ENCODE measurements at places on chromosomes 11 and 22. TPM values are rescaled to one million over a fixed set of nuclear protein-coding genes. Genes with fewer than 3 reads are reported as not detected.

GRCh38 chr11:131866535-131867400 lies 496.4 kb downstream of the NTM start:
- no peak for DNase-seq

- peak; percentile 17 for DNase-seq
These were observed 68.7 kb upstream of the NECTIN1 start for GRCh38 chr11:119797736-119798135.

DNA sequence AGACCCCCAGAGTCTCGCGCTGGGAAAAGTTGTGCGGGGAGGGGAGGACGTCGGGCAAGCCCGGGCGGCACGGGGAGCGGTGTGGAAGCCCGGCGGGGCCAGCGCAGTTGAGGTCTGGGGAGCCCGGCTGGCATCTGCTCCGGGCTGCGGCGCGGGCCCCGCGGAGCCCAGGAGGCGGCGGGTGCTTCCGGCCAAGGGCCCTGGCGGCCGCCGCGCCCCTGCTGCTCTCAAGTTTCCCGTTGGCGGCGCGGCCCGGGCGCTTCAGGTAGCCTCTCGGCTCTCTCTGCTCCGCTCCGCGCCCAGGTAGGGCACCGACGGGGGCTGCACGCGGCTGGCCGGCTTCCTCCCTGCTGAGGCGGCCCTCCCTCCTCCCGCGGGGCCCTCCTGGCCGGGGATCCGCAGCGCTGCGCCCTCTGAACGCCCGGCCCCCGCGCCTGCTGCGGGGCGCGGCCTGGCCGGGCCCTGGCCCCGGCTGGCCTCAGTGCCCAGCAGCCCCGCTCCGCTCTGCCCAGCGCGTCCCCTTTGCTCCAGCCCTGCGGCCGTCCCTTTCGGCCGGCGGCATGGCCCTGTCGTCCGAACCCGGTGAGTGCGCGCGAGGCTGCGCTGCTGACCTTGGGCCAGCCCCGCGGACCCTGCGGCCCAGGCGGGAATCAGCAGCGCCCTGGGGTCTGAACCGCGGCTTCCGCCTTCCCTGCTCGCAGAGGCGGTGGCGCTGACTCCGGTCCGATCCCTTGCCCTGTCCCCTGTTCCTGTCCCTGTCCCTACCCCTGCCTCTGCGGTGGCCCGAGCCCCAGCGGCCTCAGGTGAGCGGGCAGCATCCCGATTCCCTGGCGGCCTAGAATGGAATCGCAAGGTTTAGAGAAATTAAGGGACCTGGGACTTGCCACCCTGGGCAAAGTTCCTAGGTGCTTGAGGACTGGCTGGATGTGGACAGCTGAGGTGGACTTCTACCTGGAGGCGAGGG lies 4.3 kb upstream of the AMPD3 start:
- DNase-seq, result no peak

GRCh38 chr11:971731-972365 lies 46.2 kb downstream of the AP2A2 start:
- no peak for DNase-seq

DNA sequence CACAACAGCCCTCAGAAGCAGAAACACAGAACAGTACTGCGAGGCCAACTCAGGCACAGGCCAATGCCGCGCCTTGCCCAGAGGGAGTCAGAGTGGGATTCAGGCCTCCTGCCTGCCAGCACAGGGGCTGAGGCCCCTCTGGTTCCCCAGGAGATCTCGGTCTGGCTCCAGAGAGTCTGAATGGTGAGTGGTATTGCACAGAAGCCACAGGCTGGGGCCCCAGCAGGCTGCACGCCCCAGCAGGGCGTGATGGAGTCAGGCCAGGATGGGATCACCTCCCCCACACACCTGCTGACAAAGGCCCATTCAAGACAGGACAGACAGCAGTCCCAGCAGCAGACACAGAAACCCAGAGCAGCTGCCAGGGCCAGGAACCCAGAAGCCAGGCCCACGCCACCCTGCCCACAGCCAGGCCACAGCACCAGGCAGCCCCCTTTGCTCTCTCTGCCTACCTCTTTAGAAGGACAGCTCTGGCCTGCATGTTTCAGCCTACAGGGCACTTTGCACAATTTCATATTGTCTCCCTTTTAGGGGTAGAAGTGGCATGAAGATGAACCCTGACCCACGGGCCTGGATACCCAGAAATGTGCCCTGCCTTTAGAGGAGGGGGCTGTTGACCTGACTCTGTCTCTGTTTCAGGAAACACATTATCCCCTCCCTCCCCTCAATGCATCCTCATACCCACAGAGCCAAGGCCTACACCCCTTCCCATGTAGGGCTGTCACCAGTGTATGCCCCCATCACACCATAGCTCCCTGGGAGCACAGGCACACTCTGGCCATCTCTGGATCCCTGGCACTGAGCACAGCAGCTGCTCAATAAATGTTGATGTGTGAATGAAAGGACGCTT lies 6.1 kb downstream of the FXYD6 start:
- DNase-seq, result peak; percentile 76

GRCh38 chr11:127632546-127632945 lies 632.0 kb upstream of the KIRREL3 start:
- DNase-seq, result no peak

DNA sequence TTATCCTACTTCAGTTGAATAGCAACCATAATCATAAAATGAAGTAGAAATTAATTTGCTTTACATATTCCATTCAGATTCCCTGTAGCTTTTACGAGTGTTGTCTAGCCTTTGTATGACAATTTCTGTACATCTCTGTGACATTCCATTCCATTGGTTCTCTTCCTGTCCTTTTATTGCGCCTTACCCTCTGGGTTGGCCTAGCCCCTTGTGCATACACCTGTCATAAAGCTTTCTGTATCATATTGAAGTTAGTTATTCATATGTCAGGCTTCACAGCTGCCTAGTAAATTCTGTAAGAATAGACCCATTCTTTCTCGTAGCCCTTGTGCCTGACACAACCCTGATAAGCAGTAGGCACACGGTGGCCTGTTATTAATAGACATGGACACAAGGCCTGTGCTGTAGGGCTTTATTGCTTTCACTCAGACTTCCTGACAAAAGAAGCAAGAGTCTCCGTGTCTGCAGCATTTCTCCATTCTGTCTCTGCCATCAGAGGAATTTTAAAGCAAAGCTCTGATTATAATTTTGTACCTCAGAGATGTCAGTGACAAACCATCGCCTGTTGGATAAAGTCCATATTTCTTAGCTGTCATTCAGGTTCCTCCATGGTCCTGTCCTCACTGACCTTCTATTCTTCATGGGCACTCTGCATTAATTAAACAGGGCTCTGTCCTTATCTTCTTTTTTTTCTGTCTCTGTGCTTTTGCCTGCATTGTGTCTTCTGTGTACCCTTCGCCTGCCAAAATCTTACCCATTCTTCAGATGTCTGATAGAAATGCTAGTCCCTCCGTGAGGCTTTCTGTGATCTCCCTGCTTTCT lies 49.4 kb downstream of the BID start:
- no peak for DNase-seq

GRCh38 chr11:119320776-119321524 lies 4.0 kb upstream of the MCAM start:
- peak; percentile 90 for DNase-seq

GRCh38 chr11:62961017-62961570 lies 23.7 kb downstream of the SLC22A6 start:
- no peak for DNase-seq

- DNase-seq, result no peak
These were observed 68.6 kb downstream of the PHF21B start for GRCh38 chr22:44941207-44941606.

GRCh38 chr11:62909107-62909894 lies 11.9 kb downstream of the CHRM1 start:
- peak; percentile 87 for DNase-seq

- no peak for DNase-seq
These were observed 162.5 kb downstream of the CEP164 start for GRCh38 chr11:117489999-117490679.

GRCh38 chr22:36796552-36797175 lies 20.2 kb downstream of the PVALB start:
- no peak for DNase-seq

- DNase-seq, result no peak
These were observed 6.4 kb downstream of the PRAME start for GRCh38 chr22:22552630-22553029.

DNA sequence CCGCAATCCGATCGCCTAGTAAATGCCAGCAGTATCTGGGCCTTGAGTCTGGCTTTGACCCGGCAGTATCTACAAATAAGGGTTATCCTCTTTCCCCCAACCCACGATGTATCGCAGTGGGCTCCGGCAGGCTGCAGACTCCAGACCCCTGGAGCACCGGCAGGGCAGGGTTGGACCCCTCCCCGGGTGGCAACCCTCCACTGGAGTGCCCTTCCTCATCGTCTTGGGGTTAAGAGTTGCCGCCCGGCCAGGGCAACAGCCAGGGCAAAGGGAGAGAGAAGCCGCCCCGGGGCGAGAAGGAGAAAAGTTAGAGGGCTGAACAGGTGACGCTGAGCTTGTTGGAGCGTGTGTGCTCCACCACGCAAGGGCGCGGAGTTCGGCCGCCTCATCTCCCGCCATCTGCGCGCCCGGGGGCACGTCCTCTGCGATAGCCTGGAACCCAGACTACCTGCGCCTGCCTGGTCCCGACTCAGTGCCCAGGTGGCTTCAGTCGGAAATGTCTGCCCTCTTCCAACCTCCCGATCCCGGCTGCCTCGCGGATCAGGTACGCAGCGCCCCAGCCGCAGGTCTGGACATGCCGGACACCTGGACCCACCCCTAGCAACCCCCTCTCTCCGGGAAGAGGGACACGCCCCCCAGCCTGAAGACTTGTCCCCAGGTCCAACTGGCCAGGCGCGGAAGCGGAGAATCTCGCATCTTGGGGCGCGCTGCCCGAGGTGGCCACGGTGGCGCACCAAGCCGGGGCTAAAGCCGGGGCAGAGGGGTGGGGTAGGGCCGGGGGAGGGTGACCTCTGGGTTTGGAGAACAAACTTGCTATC lies 1.2 kb downstream of the DSCAML1 start:
- DNase-seq, result no peak

Gene INPP5J
- 0.74 TPM for total RNA-seq

Gene DAGLA
- 1.8 TPM for total RNA-seq

Gene PVALB
- not detected for total RNA-seq

Gene BBOX1
- not detected for total RNA-seq

Gene GLYAT
- not detected for total RNA-seq

Gene CD248
- 248 TPM for total RNA-seq

Gene PYGM
- total RNA-seq, result 43.2 TPM
